Activated naive CD4-positive, alpha-beta T cell treated with anti-CD3 and anti-CD28 coated beads for 36 hours (primary cell): ENCODE measurements at places on chromosomes 12 and 14. TPM values are rescaled to one million over a fixed set of nuclear protein-coding genes. Genes with fewer than 3 reads are reported as not detected.

The SYNDIG1L gene
- not detected for total RNA-seq

The OSGEP gene
- total RNA-seq: 36.8 TPM

The DAZAP2 gene
- total RNA-seq: 106 TPM

The SYCP3 gene
- not detected for total RNA-seq

The AKAP5 gene
- total RNA-seq: 0.57 TPM

The PDE3A gene
- not detected for total RNA-seq

The CD69 gene
- total RNA-seq: 153 TPM

The MYBPC1 gene
- total RNA-seq: not detected

The SIX6 gene
- not detected for total RNA-seq

The BHLHE41 gene
- total RNA-seq: not detected

The ARHGEF40 gene
- total RNA-seq: not detected

The GPR137C gene
- 0.07 TPM for total RNA-seq

The RNF31 gene
- 53.8 TPM for total RNA-seq

The KCNJ8 gene
- total RNA-seq: not detected

The FUT8 gene
- 34.6 TPM for total RNA-seq

The CCDC177 gene
- not detected for total RNA-seq

The DDX54 gene
- 116 TPM for total RNA-seq

The ACSM4 gene
- not detected for total RNA-seq

The ATL1 gene
- total RNA-seq: 1.0 TPM

The NAA25 gene
- total RNA-seq: 52.4 TPM

The PLA2G1B gene
- not detected for total RNA-seq

The RAB3IP gene
- 25.4 TPM for total RNA-seq

The MRPL52 gene
- 170 TPM for total RNA-seq

The KRT78 gene
- total RNA-seq: not detected

The FAM181A gene
- total RNA-seq: not detected

The RNASE8 gene
- total RNA-seq: not detected

The SMIM41 gene
- not detected for total RNA-seq

The CCDC196 gene
- total RNA-seq: not detected

The RTN1 gene
- total RNA-seq: not detected

The MYO1H gene
- not detected for total RNA-seq

The HCAR2 gene
- not detected for total RNA-seq

The HPD gene
- total RNA-seq: not detected

The MRPL42 gene
- 95.8 TPM for total RNA-seq

The PTPN21 gene
- total RNA-seq: 0.17 TPM

The ACSS3 gene
- total RNA-seq: not detected

The LTA4H gene
- total RNA-seq: 125 TPM

The TTC6 gene
- total RNA-seq: not detected

The CISTR gene
- not detected for total RNA-seq

The IFT43 gene
- total RNA-seq: 9.8 TPM

The EMC9 gene
- 38.4 TPM for total RNA-seq

The BCL11B gene
- total RNA-seq: 71.7 TPM

The SDS gene
- not detected for total RNA-seq

The SIRT4 gene
- total RNA-seq: 3.7 TPM

The NRIP2 gene
- total RNA-seq: not detected

The PRH2 gene
- not detected for total RNA-seq

The COQ5 gene
- total RNA-seq: 29.5 TPM

The AICDA gene
- not detected for total RNA-seq

The LBHD2 gene
- total RNA-seq: not detected

The HOXC13 gene
- not detected for total RNA-seq

The ERC1 gene
- 17.4 TPM for total RNA-seq

The RABGGTA gene
- 76.2 TPM for total RNA-seq

The RNASE1 gene
- total RNA-seq: not detected

The DEPDC4 gene
- 3.4 TPM for total RNA-seq
